Stromal cell of bone marrow (primary cell): ENCODE measurements at places on chromosomes 7 and 10.

DNA sequence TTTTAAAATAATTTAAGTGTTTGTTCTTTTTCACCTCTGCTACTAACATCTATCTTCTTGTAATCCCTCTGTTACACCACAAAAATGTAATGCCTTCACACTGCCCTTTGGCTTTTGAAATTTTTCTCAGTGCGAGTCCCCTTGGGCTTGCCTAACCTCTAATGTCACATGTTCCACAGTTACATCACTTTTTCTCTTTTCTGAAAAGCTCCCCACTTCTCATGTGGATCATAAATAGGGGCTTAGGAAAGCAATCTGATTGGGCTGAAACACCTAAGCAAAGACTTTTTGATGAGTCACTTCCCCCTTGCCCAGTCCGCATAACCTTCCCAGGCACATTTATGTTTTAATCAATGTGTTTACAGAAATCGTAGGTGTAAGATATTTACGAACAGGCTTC lies 288.2 kb downstream of the IPMK start:
- DNase-seq: no peak

DNA sequence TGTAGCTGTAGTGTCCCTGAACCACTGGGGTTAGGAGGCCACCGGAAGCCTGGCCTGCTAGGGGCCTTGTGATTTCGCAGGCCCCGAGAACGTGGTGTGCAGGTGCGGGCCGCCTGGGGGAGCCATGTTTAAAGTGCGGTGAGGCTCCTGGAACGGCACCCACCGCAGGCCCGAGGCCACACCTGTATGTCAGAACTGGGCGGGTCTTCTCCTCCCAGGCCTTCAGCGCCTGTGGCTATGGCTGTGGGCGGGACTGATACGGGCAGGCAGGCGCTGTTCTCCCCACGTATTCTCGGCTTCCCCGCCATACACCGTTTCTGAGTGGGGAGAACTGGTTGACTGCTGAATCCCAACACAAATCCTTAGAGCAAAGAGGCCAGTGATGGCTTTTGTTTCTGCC lies 74.8 kb downstream of the DNAJB6 start:
- no peak for DNase-seq

GRCh38 chr10:15781381-15781960 lies 61.7 kb upstream of the ITGA8 start:
- no peak for DNase-seq

DNA sequence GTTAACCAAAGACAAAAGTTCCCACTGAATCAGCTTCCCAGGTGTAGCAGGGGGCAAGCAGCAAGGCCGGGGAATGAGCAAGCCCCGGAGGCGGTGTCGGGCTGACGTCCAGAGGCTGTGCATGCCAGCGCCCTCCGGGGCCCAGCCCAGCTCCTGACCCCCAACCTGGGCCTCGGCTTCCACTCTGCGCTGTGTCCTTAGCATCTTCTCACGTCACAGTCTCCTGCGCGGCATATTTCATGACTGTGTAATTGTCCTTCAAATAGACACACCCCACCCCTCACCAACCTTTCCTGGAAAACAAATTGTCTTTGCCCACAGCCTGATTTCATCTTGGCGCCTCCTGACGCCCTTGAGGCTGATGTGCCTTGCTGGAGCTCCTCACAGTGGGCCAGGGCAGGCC lies 133.5 kb downstream of the RGS10 start:
- no peak for DNase-seq

- DNase-seq: no peak
These were observed at the start of gene PTPRE for GRCh38 chr10:127906548-127907377. Gene PTPRE (plus strand): TSS chr10:127907103. CDS start chr10:128040882, 133,779 bp downstream.

DNA sequence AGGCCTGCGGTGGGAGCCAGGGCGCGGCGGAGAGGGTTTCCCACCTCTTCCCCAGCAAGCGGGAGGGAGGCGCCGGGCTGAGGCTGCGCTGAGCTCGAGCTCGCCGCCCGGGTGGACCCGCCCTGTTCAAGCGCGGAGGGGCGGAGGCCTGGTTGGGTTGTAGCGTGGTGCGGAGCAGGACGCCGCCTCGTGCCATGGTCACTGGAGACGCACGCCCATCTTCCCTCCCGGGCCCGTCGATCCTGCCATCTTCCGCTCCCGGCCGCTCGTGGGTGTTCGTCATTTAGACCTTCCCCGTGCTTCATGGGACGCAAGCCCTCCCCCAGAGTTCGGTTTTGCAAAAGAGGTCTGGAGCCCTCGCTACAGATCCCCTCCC lies 9.3 kb upstream of the EN2 start:
- no peak for DNase-seq

DNA sequence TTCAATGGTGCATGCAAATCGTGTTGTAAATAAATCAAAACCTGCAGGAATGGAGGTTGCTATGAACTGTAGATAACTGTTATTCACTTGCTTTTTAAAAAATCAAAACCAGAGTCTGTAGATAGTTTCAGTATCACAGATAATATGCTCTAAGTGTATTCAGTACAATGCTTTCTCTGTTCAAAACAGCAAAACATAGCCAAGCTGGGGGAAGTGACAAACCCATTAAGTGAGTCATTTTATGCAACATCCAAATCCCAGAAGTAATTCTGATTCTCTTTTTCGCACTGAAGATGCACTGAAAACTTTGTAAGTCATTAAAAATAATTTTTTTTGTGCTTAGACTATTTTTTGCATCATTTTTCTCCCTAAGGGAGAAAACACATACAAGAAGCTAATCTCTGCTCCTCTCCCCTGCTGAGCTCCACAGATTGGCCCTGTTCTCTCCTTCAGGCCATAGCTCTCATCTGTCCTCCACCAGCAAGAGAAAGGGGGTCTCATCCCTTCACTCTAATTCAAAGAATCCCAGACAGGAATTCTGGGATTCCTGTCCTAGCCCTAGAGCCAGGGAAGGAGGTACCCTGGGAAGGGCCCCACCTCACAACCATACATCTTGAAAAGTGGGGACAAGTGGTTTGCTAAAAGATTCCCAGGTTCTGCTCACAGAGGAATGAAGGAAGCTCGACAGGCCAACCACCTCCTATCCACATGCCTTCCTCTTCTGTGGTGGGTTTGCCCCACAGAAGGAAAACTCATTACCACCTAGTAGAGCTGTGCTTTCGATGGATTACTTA lies 4.9 kb downstream of the PRTFDC1 start:
- DNase-seq: no peak
